ENCODE measurements at places on chromosomes 1 and 21.

GRCh38 chr1:233189526-233189925 is 106.0 kb downstream of the PCNX2 start:
- DNase-seq: no peak

DNA sequence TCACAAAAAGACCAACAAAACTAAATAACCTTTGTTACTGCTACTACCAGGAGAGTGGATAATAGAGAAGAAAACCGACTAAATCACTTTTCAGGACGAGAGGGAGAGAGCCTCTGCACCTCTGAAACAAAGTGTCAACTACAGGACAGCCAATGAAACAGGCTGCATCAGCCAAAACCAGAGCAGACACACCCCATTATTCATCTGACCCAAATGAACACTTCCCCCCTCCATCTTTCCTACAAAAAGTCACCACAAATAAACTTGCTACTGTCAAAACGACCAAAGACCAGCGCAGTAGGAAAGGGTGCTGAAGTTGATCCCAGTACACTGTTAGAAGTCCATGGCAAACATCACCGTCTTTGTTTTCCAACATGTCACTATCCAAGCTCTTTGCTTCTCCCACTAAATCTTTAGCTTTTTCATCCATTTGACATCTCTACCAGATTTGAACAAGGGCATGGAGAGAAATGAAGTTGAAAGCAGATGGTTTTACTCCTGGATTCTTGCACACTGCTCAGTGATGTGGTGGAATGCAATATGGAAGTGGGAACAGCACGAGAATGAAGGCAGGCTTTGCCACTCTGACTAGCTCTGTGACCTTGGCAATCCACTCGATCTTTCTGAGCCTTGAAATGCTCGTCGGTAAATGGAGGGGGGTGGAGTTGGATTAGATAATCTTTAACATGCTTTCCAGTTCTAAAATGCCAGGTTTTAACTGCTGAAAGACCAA is 20.5 kb downstream of the DSTYK start:
- no peak for DNase-seq

DNA sequence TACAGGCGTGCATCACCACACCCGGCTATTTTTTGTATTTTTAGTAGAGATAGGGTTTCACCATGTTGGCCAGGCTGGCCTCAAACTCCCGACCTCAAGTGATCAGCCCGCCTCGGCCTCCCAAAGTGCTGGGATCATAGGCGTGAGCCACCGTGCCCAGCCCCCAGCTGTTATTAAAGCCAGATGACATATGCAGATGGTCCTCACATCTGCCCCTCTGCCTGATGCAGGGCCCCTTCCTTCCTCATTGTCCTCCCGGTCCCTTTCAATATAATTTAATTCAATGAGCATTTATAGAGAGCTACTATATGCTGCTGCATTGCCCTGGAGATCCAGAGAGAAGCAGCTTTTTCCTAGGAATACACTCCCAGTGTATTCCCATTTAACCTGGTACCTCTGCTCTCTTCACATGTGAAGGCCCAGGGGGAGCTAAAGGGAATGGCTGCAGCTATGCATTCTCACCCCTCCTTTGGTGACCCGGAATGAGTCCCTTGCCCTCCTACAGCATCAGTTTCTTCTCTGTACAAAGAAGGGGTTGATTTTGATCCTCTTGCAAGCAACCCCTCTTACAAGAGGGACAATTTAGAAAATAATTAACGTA is 55.6 kb downstream of the L1TD1 start:
- DNase-seq: no peak

GRCh38 chr1:13960375-13960987 is 260.5 kb downstream of the PRDM2 start:
- peak; percentile 46 for DNase-seq

DNA sequence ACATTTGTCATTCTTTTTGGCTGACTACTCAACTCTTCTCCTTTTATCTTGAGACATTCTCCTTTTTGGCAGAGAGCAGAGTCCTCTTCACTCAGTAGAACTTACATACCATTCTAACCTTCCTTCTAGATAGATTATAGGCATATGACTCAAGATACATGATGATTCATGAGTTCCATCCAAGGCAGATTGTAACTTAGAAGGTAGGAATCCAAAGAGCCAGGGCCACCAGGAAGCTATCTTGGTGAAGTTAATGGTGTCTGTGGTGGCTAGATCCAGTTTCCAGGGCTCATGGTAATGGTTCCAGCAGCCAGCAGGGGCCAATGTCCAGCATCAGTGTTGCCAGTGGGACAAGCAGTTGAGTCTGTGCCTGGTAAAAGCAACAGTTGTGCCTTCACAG is 76.1 kb upstream of the KIAA0040 start:
- no peak for DNase-seq

DNA sequence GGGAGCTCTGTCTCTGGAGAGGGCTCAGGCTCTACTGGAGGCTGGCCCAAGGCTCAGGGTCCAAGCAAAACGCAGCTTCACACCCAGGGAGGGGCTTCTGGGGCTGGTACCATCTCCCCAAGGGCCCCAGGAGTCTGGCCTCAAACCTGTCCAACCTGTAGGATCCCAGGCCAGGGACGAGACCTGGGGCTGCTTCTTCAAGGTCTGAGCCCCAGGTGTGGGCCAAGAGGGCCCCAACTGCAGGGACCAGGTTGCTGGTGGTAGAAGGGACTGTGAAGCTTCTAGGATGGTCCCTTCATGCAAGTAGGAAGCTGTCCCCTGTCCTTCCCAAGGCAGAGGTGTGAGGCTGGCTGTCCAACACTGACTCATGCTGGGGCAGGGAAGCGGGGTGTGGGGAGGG is 7.8 kb upstream of the MMEL1 start:
- DNase-seq: no peak

- DNase-seq: no peak
Observed at GRCh38 chr1:201730611-201731010, 98.3 kb upstream of the IPO9 start.
